A549 treated with CpdA at 1 μM for 4 hours (cell line): ENCODE measurements at places on chromosomes 2 and 18. TPM values are rescaled to one million over a fixed set of nuclear protein-coding genes. Genes with fewer than 3 reads are reported as not detected.

The RAB27B gene
- total RNA-seq: 13.2 to 20.1 TPM (median 14.3 TPM) in 5 replicates

The KLHL29 gene
- total RNA-seq: 3.8 to 5.1 TPM (median 4.3 TPM) in 5 replicates

The LYPD1 gene
- total RNA-seq: 12.3 to 20.8 TPM (median 17.7 TPM) in 5 replicates

The KRTCAP3 gene
- total RNA-seq: 0.37 to 1.5 TPM (median 0.70 TPM) in 5 replicates

The SLC4A5 gene
- 0.14 to 0.40 TPM (median 0.21 TPM) in 5 replicates for total RNA-seq

The CAVIN2 gene
- total RNA-seq: 7.9 to 11.2 TPM (median 9.9 TPM) in 5 replicates
